ENCODE measurements at places on chromosomes 1 and 21. TPM values are rescaled to one million over a fixed set of nuclear protein-coding genes. Genes with fewer than 3 reads are reported as not detected.

SELP gene
- not detected for total RNA-seq

C1orf141 gene
- total RNA-seq, result not detected

SLC2A5 gene
- not detected for total RNA-seq

PIGC gene
- 62.8 TPM for total RNA-seq

TSPEAR gene
- not detected for total RNA-seq

- no peak for DNase-seq
Observed at GRCh38 chr1:31327381-31327780, 30.5 kb downstream of the ZCCHC17 start.

GRCh38 chr1:64597113-64597512 lies 127.2 kb downstream of the CACHD1 start:
- no peak for DNase-seq

- DNase-seq, result no peak
Observed at GRCh38 chr1:39613250-39613649, 26.2 kb downstream of the HEYL start.

DNA sequence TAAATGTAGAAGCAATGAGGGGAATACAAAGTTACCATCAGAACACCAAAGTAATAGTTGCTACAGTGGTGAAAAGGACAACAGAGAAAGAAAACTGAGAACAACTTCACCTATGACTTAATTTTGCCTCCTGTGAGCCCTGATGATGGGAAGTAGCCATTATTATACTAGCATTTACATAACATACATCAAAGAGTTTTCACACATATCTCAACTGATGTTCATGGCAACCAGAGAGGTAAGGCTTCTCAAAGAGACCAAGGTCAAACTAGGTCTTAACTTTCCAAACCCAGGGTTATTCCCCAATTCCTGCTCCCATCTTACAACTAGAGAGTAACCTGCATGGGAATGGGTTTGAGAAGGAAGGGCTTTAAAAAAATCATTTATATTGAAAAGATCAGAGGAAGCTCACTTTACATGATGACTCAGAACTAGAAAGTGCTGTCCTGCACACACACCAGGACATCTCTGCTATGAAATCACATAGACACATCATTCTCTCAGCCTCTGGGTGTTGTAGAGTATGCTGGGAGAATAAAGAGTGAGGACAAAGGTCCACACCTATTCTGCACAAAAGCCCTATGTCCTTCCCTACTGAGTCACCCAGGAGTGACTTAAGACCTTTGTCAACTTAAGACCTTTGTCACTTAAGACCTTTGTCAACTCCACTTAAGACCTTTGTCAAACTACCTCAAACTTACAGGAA lies 179.7 kb downstream of the TNFSF18 start:
- DNase-seq, result no peak

- no peak for DNase-seq
Observed at GRCh38 chr1:184716158-184716557, 38.5 kb downstream of the EDEM3 start.

DNA sequence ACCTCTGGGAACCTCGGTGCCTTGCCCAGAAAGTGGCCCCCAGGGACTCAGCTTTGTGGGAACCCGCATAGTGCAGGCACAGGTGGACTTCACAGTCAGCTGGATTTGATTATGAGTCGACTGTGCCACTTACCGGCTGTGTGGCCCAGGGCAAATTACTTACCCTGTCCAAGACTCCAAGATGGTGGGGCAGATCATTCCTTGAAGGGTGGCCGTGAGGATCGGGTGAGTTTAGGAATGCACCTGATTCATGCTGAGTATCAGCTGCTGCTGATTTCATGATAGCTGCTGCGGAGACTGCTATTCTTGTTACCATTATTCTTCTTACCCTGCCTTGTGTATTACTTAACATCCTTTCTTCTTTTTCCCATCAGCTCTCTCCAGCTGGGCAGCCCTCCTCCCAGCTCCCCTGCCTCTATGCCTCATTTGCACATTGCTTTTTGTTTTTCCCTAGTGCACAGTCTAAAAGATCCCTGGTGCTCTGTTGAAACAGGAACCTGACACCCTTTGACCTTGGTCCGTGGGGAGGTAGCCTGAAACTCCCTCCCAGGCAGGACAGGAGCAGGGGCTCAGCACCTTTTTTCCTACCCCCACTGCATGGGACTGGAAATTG lies 40.5 kb upstream of the FHAD1 start:
- DNase-seq, result peak; percentile 45

DNA sequence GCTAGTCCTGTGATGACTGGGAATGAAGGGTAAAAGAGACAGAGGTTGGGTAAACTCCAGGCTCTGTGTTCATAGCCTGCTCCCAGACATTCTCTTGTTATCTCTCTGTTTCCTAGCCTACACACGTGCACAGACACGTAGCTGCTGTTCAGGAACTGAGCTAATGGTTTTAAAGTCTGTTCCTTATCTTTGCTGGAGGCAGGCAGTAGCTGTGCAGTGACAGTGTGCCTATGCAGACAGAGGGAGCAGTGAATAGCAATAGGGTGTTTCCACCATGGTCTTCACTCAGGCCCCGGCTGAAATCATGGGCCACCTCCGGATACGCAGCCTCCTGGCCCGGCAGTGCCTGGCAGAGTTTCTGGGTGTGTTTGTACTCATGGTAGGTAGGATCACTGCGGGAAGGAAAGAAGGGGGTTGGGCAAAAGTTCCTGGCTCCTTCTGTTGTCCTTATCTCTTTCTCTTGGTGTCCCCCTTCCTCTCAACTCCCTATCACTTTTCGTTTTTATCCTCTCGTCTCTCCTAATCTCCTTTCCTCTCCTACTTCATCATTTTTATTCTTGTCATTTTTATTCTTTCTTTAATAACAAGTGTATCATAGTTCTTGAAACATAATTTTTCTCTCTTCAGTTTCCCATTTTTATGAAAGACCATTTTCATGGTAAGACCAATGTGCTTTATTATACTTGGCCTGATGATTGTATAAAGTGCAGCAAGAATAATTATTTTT lies at the start of gene AQP10:
TSS of gene AQP10 (plus strand) at position 212 of the 727 bp plus-strand sequence. CDS start at position 275, 63 bp downstream.
- no peak for DNase-seq

GRCh38 chr1:76444773-76445172 lies 370.2 kb downstream of the ST6GALNAC3 start:
- no peak for DNase-seq

DNA sequence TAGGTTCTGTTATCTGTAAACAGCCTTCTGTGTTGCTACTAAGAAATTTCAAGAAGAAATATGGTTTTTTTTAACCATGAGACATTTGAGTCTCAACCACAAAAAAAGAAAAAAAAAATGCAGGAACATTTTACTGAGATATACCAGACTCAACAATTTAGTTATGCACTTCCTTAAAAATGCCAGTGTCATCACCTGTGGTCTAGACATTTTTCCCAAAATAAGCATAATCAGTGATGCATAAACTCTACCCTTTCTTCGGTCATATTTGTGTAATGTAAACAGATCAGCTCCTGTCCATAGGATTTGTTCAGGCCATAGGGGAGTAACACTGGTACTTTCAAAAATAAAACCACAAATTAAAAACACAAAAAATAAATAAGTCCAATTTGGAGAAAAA lies 122.6 kb upstream of the TNFSF4 start:
- peak; percentile 30 for DNase-seq

- no peak for DNase-seq
Observed at GRCh38 chr21:42051788-42052187, 19.3 kb upstream of the UMODL1 start.

- DNase-seq, result no peak
Observed at GRCh38 chr1:224133741-224134299, 19.9 kb downstream of the FBXO28 start.

- no peak for DNase-seq
Observed at GRCh38 chr1:59732214-59732955, 82.4 kb upstream of the HOOK1 start.

GRCh38 chr1:165129568-165130164 lies 226.8 kb downstream of the LMX1A start:
- peak; percentile 48 for DNase-seq

GRCh38 chr1:20590306-20590777 lies 1.4 kb downstream of the CDA start:
- DNase-seq, result no peak

- DNase-seq, result no peak
Observed at GRCh38 chr1:84538599-84538998, 32.2 kb upstream of the GNG5 start.

- no peak for DNase-seq
Observed at GRCh38 chr1:156698995-156699394, 6.4 kb downstream of the CRABP2 start.

GRCh38 chr1:174239541-174239940 lies 80.2 kb downstream of the RABGAP1L start:
- DNase-seq, result no peak

GRCh38 chr1:45317166-45317565 lies 9.5 kb upstream of the HPDL start:
- DNase-seq, result no peak
